ENCODE measurements at places on chromosomes 16 and 17.

GRCh38 chr16:49458243-49458642 lies 84.6 kb downstream of the C16orf78 start:
- no peak for DNase-seq

- peak; percentile 94 for DNase-seq
These were observed at the start of gene AURKB for GRCh38 chr17:8209907-8210760. TSS of gene AURKB (minus strand) at chr17:8210575. CDS start at chr17:8210224, 351 bp downstream.

GRCh38 chr16:69243479-69243878 lies 56.5 kb downstream of the SNTB2 start:
- DNase-seq, result no peak

DNA sequence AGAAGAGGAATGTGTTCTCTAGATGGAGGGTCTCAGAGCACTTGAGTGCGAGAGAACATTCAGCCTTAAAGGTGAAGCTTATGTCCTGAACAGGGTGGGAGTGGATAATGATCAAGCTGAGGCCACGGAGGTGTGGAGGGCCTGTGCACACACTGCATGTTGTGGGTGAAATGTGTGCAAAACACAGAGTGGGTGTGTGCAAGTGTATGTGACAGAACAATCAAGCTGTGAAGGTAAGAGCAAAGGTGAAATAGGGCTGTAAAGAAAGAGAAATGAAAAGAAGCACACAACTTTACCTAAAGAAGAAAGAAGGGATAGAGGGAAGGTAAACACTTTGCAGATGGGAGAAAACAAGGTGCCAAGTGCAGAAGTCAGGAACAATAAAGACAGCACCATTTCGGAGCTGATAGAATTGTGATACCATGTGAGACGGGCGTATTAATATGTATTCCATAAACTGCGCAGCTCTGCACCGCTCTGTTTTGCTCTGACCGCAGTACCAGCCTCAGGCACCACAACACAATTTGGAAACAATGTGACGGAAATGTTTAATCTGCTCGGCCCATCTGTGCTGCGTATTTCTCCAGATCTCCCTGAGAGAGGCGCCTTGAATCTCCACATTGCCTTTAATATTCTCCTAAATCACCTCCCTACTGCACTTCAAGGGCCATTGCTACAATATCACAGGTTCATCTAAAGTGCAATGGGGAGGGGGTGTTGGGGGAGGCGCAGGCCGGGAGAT lies 40.6 kb downstream of the SNX11 start:
- no peak for DNase-seq

DNA sequence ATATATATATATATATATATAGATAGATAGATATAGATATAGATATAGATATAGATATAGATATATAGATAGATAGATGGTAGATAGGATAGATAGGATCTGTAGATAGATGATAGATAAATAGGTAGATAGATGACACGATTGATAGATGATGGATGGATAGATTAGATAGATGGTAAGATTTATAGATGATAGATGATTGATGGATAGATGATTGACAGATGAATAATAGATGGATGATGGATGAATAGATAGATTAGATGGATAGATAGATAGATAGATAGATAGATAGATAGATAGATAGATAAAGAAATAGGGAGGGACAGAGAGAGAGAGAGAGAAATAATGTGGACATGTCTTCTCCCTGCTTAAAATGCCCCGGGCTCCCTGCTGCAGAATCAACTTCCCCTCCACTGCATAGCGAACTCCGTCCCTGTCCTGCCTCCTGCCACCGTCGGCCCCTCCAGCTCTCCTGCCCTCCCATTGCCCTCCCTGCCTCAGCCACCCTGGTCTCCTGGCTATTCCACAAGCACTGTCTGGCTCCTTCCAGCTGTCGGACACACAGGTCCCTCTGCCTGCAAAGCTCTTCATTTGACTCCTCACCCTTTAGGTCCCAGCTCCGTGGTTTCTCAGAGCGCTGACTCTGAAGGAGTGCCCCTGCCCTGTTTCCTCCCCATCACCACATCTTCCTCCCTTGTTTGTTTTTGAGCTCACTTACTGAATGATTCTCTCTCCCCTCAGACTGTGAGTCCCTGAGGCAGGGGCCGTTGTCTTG lies 254.0 kb downstream of the KATNIP start:
- DNase-seq, result no peak

DNA sequence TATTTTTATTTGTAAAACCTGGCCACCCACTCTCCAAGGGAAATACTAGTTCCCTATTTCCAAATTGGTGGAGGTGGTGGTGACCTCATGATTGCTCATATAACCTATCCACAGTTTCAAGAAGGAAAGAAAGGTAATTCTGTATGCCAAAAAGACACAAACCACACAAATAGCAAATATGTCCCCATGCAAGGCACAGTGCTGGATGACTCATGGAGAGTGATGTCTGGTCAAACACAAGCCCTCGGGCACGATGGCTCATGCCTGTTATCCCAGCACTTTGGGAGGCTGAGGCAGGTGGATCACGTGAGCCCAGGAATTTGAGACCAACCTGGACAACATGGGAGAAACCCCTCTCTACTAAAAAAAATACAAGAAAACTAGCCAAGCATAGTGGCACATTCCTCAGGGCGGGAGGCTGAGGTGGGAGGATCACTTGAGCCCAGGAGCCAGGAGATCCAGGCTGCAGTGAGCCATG lies 64.2 kb downstream of the GNA13 start:
- DNase-seq, result no peak

Data from GM20000 (cell line).